ENCODE measurements at places on chromosomes 11 and 22.
A peak's percentile ranks its signal among the peaks of the same experiment; 100 is the strongest.

GRCh38 chr11:126963603-126964363 lies 36.8 kb downstream of the KIRREL3 start:
- DNase-seq, result no peak

DNA sequence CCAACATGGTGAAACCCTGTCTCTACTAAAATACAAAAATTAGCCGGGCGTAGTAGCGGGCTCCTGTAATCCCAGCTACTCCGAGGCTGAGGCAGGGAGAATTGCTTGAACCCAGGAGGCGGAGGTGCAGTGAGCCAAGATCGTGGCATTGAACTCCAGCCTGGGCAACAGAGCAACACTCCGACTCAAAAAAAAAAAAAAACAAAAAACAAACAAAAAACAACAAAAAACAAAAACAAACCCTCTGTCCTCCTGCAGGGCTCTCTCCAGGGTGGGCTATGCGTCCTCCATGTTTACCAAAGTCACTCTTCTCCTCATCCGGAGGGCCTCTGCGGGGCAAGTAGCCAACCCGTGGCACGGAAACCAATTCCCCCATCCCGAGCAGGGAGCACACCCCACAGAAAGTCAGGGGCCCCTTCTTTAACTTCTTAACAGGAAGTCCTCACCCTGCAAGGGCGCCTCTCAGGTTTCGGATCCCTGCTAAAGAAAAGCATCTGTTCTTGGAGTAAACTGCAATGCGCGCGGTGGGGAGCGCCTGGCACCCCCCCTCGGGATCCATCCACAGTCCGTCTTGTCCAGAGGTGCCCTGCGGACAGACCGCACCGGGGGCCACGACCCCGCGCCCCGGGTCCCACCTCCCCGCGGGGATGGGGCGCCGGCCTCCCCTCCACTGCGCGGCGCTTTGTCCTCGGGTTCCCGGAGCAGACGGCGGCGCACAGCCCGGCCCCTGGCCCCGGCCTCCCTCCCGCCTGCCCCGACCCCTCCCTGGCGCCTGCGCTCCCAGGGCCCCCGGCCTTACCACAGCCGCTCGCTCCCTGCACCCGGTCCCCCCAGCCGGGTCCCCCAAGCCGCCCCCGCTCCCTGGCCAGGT lies 712 bp downstream of the CERK start:
- DNase-seq, result no peak

- no peak for DNase-seq
Observed at GRCh38 chr11:122173587-122173986, 57.6 kb upstream of the BLID start.

DNA sequence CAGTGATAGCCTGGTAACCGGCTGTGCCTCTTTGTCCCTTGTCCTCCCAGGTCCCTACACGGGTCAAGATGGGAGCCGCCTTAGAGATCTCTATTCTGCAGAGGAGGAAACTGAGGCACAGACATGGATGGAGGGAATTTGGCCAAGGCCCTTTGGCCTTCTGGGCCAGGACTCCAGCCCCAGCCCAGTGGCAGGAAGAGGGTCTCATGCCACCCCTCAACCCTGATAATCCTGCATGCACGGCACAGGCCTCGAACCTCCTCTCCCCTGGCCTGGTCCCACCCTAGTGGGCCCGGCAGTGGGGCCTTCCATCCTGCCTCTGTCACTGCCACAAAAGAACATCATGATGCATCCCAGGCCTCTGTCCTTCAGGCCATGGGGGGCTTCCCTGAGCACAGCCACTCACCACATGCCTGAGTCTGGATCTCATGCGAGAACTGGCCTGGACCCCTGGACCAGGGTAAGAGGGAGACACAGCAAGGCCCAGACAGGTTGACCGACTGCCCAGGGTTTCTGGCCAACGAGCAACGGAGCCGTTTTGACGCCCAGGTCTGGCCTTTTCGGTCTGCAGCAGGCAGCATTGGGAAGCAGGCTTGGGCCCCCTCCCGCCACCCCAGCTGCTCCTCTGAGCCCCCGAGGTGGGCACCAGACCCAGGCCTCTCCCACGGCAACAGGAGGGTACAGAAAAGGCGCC lies 6.5 kb downstream of the LINC01488 start:
- no peak for DNase-seq

- DNase-seq, result no peak
Observed at GRCh38 chr11:44637487-44637886, 72.0 kb downstream of the CD82 start.

GRCh38 chr22:29339381-29340235 lies 24.1 kb upstream of the RASL10A start:
- no peak for DNase-seq

GRCh38 chr22:29346659-29347058 lies 31.2 kb upstream of the RASL10A start:
- DNase-seq, result peak; percentile 55

- DNase-seq, result no peak
Observed at GRCh38 chr22:33385611-33386010, 327.4 kb upstream of the SYN3 start.

DNA sequence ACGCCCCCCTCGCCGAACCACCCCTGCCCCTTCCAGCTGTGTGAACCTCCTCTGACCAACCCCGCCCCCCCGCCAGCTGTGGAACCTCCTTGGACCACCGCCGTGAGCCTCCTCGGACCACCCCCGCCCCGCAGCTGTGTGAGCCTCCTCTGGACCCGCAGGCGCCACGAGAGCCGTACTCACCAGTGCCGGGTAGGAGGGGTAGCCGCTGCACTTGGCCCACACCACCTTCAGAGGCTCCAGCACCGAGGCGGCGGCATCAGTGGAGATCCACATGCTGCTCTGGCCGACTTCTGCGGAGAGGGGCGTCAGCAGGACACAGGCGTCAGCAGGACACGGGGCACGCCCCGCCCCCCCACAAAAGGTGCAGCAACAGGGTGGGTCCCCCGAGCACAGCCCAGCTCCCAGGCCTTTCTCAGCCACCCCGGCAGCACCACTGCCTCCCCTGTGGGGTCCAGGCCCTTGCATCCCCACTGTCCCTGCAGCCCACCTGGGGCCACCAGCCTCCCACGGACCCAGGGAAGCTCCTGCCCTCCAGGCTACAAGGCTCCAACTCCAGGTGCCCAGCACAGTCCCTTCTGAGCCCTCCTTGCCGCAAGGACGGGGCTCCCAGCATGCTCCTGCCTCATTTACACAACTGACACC lies 51.7 kb downstream of the BRD1 start:
- DNase-seq, result no peak

DNA sequence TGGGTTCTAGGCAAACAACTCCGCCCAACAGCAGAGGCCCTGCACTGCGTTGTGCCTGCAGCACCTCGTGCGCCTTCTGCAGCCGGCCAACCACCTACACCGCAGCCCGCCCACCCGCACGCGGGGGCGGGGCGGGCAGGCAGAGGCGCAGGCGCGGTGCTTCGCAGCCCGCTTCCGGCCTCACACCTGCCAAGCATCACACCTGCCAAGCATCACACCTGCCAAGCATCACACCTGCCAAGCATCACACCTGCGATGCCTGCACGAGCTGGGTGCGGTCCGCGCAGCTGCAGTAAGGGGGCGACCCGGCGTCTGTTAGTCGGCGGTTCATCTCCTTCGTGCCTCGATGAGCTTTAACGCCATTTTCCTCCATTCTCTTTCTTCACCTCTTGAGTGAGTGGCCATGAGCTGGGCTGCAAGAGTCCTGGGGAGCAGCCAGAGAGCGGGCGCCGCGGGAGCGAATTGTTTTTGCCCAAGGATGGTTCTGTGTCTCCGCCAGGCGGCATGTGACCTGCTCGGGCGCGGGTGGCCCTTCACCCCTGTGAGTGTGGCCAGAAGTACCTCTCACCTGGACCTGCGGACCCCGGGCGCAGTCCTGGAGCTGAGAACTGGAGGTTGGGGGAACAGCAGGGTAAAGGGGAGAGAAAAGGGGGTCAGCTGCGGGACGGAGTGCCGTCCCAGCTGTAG lies at the start of gene LDHAL6A:
TSS of gene LDHAL6A (plus strand) at position 171 of the 687 bp plus-strand sequence. CDS start 825 bp downstream, outside the sequence.
- DNase-seq, result no peak

Data from cerebellar nuclear complex (tissue), 1 donor.